ENCODE measurements at places on chromosomes 3 and 15.

GRCh38 chr15:93245661-93246042, 156.6 kb upstream of the RGMA start:
- no peak overlapping the region for H3K4me3 ChIP-seq
- no peak for DNase-seq
- H3K4me1 ChIP-seq, result no peaks in the 10 kb centered on the region

- H3K36me3 ChIP-seq, result no peaks in the 10 kb centered on the region
- peaks cover 3% of the 10 kb centered on the region for H3K4me1 ChIP-seq
- H3K4me3 ChIP-seq, result no peak overlapping the region
- no peak overlapping the region for H3K27ac ChIP-seq
- no peak for DNase-seq
These were observed 39.4 kb upstream of the WNT5A start for GRCh38 chr3:55526332-55527030.

GRCh38 chr3:123226549-123226948, 24.8 kb downstream of the SEC22A start:
- no peak overlapping the region for H3K4me3 ChIP-seq
- H3K4me1 ChIP-seq, result no peaks in the 10 kb centered on the region
- no peak overlapping the region for H3K27ac ChIP-seq
- no peak for DNase-seq
- no peaks in the 10 kb centered on the region for H3K27me3 ChIP-seq

DNA sequence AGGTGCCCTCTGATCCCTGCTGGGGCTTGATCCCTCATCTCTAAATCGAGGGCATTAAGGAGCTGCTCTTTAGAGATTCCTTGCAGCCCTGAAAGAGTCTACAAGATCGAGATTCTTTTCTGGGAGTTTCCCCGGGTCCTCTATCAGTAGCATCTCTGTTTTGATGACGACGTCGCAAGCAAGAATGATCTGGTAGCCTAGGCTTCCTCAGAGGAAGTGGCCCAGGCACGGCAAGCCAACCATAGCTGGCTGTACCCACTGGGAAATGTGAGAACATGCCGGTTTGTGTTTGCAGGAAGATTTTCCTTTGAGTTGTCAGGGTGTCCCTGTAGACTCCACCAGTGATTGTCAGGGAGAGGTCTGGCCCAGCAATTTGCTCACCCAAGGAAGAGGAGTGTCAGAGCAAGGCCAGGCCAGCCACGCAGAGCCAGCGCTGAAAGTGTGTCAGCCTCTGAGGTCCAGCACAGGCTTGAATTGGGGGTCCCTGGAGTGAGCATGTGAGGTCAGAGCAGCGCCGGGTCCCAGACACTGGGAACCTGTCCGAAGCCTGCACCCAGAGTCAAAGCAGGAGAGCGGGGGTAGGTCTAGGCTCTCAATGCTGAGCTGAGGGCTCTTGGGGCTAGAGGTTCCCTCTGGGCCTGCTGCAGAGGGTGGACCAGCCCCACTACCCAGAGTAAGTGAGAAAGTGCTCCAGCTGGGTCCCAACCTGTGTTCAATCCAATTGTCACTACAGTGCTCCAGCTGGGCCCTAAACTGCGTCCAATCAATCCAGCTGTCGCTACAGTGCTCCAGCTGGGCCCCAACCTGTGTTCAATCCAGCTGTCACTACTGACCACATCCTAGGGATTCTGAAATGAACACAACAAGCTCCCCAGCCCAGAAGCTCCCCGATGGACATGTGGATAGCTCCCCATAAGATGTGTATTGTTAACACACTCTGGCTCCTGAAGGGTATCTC, 95.7 kb downstream of the CHDH start:
- no peak overlapping the region for H3K27ac ChIP-seq
- no peak overlapping the region for H3K4me3 ChIP-seq
- no peaks in the 10 kb centered on the region for H3K36me3 ChIP-seq
- H3K27me3 ChIP-seq, result no peaks in the 10 kb centered on the region
- no peaks in the 10 kb centered on the region for H3K4me1 ChIP-seq
- no peak for DNase-seq

DNA sequence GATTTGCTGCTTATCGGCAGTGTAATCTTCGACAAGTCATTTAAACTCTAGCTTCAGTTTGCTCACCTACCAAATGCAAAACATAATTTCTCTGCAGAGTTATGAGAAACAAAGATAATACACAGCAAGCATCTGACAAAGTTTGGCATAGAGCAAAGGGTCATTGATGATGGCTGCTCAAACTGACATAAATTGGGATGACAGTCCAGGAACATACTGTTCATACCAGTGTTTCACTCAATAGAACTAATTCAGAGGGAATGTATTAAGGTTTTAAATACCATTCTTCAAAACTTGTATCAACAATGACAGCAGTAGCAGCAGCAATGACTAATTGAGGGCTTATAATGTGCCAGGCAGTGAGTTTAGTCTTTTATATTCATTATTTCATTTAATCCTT, 137.6 kb downstream of the SPATA16 start:
- no peak overlapping the region for H3K27ac ChIP-seq
- H3K4me3 ChIP-seq, result no peak overlapping the region
- no peak for DNase-seq
- H3K27me3 ChIP-seq, result no peaks in the 10 kb centered on the region
- no peaks in the 10 kb centered on the region for H3K36me3 ChIP-seq

DNA sequence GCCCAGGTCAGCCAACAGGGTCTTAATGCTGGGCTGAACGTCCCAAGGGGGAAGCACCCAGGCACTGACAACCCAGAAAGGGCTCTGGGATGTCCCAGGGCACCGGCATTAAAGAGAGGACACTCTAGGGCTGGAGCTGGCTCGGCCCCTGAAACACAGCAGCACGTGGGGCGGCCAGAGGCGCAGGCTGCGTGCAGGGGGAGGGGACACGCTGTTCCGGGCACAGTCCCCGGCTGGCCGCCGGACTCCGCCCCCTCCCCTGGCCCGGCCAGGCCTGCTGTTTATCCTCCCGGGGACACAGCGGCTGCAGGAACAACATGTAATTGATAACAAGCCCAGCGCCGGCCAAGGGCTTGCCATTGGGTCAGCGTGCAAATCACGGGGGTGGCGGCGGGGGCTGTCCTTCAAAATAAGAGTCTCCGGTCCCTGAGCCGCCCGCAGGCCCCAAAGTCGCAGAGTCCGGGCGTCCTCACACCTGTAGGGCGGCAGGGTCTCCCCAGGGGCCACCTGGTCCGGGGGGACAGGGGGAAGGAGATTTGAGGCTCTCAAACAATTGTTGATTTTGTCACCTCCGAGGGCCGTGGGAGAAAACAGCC, 1.3 kb downstream of the KLF15 start:
- no peaks in the 10 kb centered on the region for H3K36me3 ChIP-seq
- no peaks in the 10 kb centered on the region for H3K4me1 ChIP-seq
- H3K27ac ChIP-seq, result peak overlapping the region; percentile 77
- H3K27me3 ChIP-seq, result peaks cover 53% of the 10 kb centered on the region
- peak; percentile 88 for DNase-seq

DNA sequence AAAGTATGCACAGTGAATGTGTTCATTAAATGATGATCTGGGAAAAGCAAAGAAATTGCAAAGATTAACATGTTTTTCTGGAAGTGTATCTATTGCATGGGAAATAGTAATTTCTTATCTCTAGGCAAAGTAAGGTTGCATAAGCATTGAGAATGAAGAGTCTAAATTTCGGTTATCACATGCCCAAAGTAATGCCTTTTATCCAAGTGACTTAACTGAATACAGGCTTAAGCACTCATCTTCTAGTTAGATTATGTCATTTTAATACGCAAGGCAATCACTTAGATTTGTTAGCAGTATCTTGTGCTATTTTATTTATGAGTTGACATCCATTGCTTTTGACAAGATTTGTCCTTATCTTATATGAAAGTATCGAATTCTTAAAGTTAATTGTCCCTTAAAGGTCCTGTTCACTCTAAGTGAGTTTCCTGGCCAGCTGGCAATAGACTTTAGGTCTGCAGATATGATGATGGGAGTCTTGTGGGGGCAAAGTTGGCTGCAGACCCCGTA, 100.5 kb downstream of the NAALADL2 start:
- H3K4me1 ChIP-seq, result peaks cover 5% of the 10 kb centered on the region
- H3K4me3 ChIP-seq, result no peak overlapping the region
- no peak for DNase-seq
- no peak overlapping the region for H3K27ac ChIP-seq
- H3K27me3 ChIP-seq, result no peaks in the 10 kb centered on the region
- H3K36me3 ChIP-seq, result no peaks in the 10 kb centered on the region

DNA sequence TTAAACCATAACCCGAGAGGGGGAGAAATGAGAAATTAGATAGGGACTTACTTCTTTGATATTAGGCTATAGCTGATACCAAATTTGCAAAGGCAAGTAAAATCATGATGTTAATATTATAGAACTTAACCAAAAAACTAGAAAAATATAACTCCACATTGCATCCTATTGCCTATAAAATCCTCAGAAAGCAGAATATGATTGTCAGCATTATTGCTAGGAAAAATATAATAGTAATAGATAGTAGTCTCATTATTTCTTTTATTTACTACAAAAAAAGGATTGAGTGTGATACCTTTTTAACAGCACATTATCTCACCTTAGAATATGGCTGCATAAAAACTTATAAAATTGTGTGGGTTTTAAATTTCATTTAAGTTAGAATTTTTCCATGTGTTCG, 206.5 kb upstream of the CDIN1 start:
- no peaks in the 10 kb centered on the region for H3K4me1 ChIP-seq
- H3K27ac ChIP-seq, result no peak overlapping the region
- DNase-seq, result no peak
- H3K27me3 ChIP-seq, result no peaks in the 10 kb centered on the region

DNA sequence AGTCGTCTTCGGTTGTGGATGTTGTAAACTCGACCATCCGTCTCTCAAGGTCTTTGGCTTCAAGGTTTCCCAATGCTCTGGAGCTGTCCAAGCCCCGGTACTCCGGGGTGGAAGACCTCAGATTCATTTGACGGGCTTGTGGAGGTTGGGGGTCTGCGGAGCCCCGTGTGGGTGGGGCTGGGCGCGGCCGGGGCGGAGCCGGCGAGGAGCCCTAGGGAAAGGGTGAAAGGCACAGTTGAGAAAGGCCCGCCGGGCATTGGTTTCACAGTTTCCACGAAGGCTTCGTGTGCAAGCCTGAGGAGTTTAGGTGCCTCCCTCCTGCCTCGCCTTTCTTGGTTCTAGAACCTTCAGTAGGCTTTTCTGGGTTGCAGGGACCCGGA, 360 bp upstream of the MGA start:
- peak overlapping the region; percentile 84 for H3K27ac ChIP-seq
- H3K4me1 ChIP-seq, result peaks cover 23% of the 10 kb centered on the region
- no peaks in the 10 kb centered on the region for H3K36me3 ChIP-seq
- H3K27me3 ChIP-seq, result no peaks in the 10 kb centered on the region
- H3K4me3 ChIP-seq, result peak overlapping the region; percentile 55
- no peak for DNase-seq

- H3K36me3 ChIP-seq, result no peaks in the 10 kb centered on the region
- peak overlapping the region; percentile 77 for H3K27ac ChIP-seq
- no peaks in the 10 kb centered on the region for H3K27me3 ChIP-seq
- no peak for DNase-seq
- no peak overlapping the region for H3K4me3 ChIP-seq
These were observed 180.4 kb downstream of the SMAD6 start for GRCh38 chr15:66882251-66883020.

DNA sequence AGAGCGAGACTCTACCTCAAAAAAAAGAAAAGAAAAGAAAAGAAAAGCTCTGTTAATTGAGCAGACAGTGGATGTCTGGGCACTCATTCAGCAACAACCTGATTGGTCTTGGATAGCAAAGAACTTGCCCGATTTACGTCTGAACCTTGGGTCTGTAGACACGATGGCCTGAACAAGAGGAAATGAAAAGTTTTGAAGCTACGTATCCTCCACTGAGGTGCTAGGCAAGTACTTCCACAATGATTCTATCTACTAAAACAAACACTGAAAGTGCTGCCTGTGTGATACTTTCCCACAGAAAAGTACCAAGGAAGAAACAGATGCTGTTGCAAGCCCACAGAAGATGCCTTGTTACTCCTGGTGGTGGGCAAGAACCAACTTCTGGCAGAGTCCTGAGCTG, 21.8 kb upstream of the MUSTN1 start:
- DNase-seq, result no peak
- H3K36me3 ChIP-seq, result no peaks in the 10 kb centered on the region
- no peak overlapping the region for H3K4me3 ChIP-seq
- H3K27ac ChIP-seq, result no peak overlapping the region

DNA sequence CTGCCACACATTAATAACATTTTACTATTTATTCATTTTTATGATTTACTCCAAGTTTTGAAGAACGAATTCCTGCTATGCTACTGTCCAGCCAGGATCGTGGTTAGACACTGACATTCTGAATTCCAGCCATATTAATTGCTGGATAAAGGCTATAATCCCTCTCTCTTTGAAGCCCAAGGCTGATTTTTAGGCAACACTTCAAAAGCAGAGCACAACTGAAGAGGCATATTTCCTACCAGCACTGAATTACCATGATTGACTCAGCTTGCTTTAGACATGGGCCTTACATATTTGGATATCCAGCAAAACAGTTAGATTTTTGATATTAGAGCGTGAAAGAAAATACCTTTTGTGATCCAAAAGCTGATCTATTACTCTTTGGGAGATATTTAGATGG, 205.0 kb downstream of the ZIC1 start:
- no peak overlapping the region for H3K27ac ChIP-seq
- no peak overlapping the region for H3K4me3 ChIP-seq
- no peak for DNase-seq
- H3K36me3 ChIP-seq, result no peaks in the 10 kb centered on the region

GRCh38 chr15:95141486-95141885, 910.1 kb downstream of the MCTP2 start:
- no peaks in the 10 kb centered on the region for H3K36me3 ChIP-seq
- no peaks in the 10 kb centered on the region for H3K4me1 ChIP-seq
- H3K27ac ChIP-seq, result no peak overlapping the region

GRCh38 chr3:187821616-187822317, 76.5 kb upstream of the BCL6 start:
- no peaks in the 10 kb centered on the region for H3K36me3 ChIP-seq
- H3K4me3 ChIP-seq, result no peak overlapping the region
- no peaks in the 10 kb centered on the region for H3K4me1 ChIP-seq
- no peak overlapping the region for H3K27ac ChIP-seq

- no peaks in the 10 kb centered on the region for H3K27me3 ChIP-seq
- no peaks in the 10 kb centered on the region for H3K36me3 ChIP-seq
- no peak for DNase-seq
- H3K27ac ChIP-seq, result no peak overlapping the region
- no peaks in the 10 kb centered on the region for H3K4me1 ChIP-seq
These were observed 215.1 kb downstream of the SHQ1 start for GRCh38 chr3:72633121-72633520.

- H3K27ac ChIP-seq, result peak within 1 kb of the TSS; percentile 100
- peaks cover 50% of the 10 kb centered on the region for H3K4me1 ChIP-seq
- no peaks in the 10 kb centered on the region for H3K36me3 ChIP-seq
- peak within 1 kb of the TSS; percentile 67 for H3K4me3 ChIP-seq
These were observed at the start of gene BHLHE40 for GRCh38 chr3:4979428-4980228. TSS of gene BHLHE40 (plus strand) at chr3:4979437. CDS start at chr3:4979719, 282 bp downstream.

GRCh38 chr3:40417845-40418543, 31.0 kb downstream of the ENTPD3 start:
- peak overlapping the region; percentile 48 for H3K27ac ChIP-seq
- peaks cover 12% of the 10 kb centered on the region for H3K4me1 ChIP-seq
- H3K4me3 ChIP-seq, result no peak overlapping the region

- no peak for DNase-seq
- no peaks in the 10 kb centered on the region for H3K36me3 ChIP-seq
- no peak overlapping the region for H3K4me3 ChIP-seq
- H3K27me3 ChIP-seq, result peaks cover 5% of the 10 kb centered on the region
These were observed 5.4 kb upstream of the CGNL1 start for GRCh38 chr15:57370929-57371328.

All from transverse colon (tissue), 4 donors.